ENCODE measurements at places on chromosomes 3 and 15.

DNA sequence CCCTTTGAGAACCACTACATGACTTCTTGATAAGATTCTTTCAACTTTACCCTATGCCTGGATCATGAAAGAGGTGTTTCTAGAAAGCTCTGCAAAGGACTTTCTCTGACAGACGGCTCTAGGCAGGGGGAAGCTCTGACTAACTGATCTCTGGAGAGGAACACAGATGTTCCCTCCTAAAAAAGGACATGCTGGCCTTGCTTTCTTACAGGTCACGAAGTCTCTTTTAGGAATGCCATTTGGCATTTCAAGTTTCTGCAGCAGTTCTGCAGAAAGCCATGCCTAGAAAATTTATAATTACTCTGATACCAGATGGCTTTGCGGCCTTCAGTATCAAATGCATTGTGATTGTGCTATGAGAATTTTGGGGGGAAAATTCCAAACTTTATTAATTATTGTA, 275.4 kb upstream of the CTDSPL start:
- DNase-seq: no peak

DNA sequence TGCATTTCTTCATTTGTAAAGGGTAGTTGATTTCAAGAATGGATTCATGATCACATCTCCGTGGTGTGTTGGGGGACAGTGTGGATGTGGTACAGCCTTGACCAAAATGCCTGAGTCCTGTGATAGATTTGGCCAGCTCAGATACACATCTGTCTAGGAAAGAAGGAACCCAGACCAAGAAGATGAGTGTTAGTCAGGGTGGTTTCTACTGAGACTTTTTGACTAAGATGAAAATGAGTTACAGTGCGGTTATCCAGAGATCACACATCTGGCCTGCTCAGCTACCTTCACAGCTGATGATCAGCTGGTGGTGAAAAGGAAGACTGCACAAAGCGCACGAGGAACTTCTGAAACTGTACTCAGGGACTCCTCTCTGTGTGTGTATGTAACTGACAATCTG, 68.0 kb downstream of the FNDC3B start:
- DNase-seq: no peak

DNA sequence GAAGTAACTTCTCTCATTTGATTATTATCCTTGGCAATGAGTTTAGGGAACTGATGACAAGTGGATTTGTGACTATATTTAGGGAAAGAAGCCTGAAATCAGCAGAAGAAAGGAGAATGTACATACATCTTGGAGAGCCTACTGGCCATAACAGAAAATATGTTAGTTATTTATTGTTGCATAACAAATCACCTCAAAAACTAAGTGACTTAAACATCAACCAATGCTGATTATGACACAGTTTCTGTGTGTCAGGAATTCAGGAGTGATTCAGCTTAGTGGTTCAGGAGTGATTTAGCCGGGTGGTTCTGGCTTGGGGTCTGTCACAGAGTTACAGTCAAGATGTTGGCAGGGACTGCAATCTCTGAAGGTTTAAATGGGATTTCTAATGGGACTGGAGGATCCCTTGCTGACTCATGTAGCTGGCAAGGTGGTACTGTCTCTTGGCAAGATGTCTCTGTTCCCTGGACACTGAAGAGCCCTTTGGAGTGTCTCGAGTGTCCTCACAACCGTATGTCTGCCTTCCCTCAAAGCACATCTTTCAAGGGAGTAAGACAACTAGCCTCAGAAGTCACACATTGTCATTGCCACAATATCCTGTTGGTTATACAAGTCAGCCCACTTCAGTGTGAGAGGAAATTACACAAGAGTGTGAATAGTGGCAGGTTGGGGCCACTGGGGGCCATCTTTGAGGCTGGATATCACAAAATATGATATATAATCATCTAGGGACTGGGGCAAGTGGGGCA, 248.9 kb downstream of the SV2B start:
- DNase-seq: no peak

DNA sequence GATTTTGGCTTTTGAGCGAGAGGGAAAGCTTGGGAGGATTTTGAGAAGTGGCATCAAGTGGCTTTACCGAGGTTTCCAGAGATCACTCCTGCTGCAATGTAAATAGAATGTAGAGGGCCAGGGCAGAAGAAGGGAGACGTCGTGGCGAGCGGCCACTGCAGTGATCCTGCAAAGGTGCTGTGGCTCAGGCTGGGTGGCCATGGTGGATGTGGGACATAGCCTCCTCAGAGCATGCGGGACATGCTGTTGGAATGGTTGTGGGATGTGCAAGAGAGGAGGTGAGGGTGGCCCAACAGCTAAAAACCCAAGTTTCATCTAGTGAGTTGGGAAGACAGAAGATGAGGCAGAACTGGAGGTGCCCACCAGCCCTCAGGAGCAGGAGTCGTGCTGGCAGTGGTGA, 3.1 kb upstream of the ATP10A start:
- no peak for DNase-seq

GRCh38 chr15:62895139-62895866, 147.2 kb upstream of the TPM1 start:
- no peak for DNase-seq

DNA sequence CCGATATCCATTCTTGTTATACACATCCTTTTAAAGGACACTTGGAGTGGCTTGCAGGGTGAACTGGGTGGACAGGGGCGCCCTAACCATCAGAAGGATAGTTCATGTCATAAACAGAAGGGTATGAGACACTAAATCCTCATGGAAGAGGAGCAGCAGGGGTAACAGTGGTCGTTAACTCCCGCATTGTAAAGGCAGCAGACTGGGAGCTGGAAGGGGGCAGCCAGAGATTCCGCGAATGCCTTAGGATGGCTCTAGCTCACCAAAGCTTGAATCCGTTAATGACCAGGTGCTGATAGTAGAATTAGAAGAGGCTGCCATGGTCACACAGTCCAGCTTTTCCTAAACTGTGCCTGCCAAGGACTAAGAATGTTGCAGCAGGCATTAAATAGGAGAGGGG, 85.2 kb upstream of the ANKRD34C start:
- DNase-seq: no peak

DNA sequence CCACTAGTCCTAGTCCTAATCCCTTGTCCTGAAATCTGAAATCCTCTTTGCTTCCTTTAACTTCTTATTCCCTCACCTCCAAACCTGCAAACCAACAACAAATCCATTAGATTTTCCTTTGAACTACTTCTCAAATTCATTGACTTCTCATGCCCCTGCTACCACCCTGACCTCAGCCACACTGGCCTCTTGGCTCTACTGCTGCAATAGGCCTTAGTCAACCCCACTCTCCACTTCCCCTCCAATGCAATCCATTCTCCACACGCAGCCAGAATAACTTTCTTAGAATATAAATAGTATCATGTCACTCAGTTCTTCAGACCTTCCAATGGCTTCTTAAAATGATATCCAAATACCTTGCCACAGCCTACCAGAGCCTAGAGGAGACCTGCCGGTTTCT, 131.1 kb upstream of the GADL1 start:
- no peak for DNase-seq

- peak; percentile 48 for DNase-seq
Measured at GRCh38 chr3:184354121-184354728, 7.2 kb downstream of the CLCN2 start.

GRCh38 chr15:91839867-91840266, 13.6 kb upstream of the SLCO3A1 start:
- no peak for DNase-seq

DNA sequence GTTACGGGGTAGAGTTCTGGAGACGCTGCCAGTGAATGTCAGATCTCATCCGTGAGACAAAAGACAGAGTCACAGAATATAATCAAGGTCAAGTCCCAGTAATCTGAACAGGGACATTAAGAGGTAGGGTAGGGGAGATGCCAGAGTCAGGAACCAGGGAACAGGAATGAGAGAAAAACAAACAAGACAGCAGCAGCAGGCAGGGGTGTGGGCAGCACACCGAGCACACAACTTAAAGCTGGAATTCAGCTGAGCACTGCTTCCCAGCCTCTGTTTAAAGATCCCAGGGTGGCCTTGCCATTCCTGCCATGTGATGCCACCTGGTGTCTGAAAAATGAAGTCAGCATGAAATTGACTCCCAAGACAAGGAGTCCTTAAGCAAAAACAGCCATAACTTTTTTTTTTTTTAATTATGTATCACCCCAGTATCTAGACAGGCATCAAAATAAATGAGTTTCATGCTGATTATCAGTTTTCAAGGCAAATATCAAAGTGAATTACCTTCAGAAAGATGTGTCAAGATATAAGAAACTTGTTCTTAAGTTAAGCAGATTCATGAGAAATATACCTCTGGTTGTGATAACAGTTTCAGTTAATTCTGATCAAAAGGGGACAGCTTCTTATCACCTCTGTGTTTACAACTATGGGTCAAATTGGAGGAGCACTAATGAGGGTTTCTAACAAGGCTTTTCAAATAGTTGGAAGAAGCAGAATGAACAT, 203.7 kb downstream of the SLC9A9 start:
- no peak for DNase-seq

DNA sequence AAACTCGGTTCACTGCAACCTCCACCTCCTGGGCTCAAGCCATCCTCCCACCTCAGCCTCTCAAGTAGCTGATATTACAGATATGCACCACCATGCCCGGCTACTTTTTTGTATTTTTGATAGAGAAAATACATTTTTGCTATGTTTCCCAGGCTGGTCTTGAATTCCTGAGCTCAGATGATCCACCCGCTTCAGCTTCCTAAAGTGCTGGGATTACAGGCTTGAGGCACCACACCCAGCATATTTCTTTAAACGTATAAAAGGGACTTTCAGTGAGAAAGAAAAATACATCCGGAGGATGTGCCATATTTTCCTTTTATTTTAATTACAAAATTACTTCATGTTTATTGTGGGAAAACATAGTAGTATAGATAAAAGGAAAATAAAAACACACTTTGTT, 55.2 kb downstream of the RPL39L start:
- no peak for DNase-seq

DNA sequence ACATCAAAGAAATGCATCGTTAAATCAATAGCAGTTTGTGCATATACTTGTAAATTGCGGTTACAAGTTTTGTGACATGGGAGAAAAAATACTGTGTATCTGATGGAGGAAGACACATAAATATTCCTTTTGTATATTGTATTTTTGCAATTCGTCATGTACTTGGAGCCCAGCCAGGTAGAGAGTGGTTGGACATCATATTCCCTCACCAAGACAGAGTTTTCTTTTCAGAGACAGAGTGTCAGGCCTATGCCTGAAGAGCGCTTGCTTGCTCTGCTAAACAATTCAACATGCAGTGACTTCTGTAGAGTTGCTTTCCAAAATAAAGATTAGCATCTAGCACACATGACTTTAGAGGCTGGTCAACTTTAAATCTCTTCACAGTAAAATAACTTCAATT, 24.8 kb upstream of the MEIS2 start:
- no peak for DNase-seq

- DNase-seq: no peak
Measured at GRCh38 chr3:126878664-126879063, 104.3 kb upstream of the PLXNA1 start.

DNA sequence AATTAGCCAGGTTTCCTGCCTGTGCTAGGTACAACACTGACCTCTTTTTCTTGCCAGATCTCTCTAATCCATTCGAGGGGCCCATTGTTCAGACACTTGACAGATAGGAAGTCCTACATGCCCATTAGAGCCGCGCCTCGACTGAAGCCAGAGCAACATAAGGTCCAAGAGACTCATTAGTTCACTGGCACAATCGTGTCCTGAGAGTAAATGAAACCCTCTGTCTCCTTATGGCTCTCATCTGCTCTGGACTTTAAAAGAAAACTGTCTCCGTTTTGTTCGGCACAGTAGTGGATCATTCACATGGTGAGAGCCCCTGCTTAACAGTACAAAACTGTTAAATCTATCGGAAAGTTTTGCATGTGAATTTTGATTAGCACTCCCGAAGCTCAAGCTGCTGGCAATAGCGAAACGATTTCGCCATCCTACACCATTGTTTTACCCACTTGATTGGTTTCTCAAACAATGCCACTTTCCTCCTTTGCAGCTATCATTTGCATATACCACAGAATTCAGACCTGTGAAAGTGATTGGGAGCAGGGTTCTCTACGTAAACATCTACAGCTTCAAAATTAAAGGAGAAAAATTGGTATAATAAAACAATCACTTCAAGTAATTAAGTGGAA, 19.0 kb upstream of the C15orf61 start:
- DNase-seq: no peak

DNA sequence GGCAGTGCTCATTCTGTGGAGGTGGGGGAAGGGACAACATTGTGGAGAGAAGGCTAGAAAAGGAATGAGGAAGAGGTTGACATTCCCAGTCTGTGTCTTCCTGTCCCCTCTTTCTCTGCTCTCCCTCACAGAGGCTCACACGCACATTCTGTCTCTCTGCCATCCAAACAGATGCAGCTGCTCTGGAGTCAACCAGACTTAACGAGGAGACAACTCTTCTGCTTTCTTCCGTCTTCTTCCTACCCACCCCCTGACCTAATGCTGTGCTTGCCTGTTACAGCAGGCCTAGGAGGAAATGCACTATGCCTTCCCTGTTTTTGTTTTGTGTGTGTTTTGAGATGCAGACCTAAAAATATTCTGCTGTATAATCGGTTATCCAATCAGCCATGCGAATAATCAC, 121.9 kb downstream of the CACNA1D start:
- no peak for DNase-seq

DNA sequence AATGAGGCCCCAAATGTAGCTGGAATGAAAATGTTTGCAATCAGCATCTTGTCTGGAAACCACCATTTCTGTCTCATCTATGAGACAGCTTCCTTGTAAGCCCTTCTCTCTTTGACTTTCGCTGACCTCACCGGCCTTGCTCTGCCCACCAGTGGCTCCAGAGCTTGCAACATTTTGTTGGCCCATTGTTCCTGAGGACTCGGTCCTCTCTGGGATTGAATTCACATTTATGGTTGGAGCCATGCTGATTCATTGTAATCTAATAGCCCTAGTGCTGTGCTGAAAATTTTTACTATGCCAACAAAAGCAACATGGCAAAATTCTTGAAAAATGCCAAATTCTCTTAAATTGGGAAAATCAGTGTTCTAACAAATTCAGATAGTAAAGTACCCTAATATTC, 37.2 kb downstream of the ABHD5 start:
- DNase-seq: no peak

DNA sequence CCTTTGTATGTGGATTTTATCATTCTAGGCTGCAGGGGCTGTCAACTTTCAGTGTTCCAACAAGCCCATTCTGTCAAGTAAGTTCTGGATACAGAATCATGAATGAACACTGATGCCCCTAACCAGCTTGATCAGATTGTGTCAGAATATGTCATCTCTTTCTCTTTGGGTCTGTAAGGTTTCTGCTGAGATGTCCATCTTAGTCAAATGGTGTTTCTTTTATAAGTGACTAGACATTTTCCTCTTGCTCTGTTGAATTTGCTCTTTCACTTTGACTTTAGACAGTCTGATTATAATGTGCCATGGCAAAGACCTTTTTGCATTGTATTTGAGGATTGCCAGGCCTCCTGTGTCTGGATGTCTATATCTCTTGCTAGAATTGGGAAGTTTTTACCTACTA, 660.9 kb upstream of the CBLB start:
- DNase-seq: no peak

- DNase-seq: no peak
Measured at GRCh38 chr15:63501256-63502089, 2.9 kb upstream of the USP3 start.

DNA sequence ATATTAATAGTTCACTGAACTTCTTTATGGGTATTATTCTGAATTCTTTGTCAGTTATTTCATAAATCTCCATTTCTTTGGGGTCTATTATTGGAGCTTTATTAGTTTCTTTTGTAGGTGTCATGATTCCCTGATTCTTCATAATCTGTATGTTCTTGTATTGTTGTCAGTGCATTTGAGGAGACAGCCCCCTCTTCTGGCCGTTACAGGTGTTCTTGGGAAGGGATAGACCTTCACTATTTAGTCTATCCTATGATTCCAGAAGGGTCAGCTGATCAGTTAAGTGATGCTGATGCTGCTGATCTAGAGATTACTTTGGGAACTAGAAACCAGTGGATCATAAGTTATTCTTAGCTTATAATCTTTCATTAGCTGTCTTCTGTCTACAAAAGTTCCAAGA, 34.9 kb downstream of the TMEM39A start:
- DNase-seq: no peak

Measured in activated CD4-positive, alpha-beta T cell treated with anti-CD3 and anti-CD28 coated beads for 1 hour (primary cell).